ENCODE measurements at places on chromosomes 7 and 10.

- DNase-seq: peak; percentile 4
These were observed 139.1 kb downstream of the TFPI2 start for GRCh38 chr7:93751421-93751820.

DNA sequence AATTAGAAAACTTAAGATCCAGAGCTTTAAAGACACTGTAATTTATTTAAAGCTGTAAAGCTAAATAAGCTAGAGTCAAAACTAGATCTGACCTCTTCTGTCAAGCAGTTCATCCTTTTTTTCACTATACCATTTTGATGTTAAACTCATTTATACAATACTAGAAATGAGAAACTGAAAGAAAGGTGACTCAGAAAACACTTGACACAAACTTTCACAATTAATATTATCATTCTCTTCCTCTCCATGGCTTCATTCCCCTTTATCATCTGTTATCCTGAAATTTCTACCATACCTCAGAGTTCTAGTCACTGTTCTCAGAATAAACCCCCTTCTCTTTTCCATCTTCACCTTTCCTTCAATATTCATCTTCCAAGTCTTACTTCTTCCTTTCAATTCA, 1.3 kb downstream of the FIGNL1 start:
- no peak for DNase-seq

- DNase-seq: no peak
These were observed 495.1 kb downstream of the RPS24 start for GRCh38 chr10:78528749-78529204.

DNA sequence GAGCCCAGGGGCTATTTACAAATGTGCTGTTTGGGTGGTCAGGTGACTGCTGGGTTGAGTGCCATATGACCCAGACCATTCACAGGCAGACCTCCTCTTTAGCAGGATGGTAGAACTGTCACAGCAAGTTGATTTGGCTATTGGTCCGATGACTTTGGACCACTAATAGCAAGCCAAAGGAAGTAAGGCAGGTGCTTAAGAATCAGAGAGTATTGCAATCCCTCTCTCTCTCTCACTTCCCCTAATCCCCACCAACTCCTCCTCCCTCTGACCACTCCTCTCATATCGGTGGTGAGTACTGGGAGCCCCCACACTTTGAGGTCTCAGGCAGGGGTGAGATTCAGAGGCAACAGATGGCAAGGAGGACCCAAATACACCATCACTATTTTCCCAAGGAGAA, 165.3 kb downstream of the TRIL start:
- no peak for DNase-seq

DNA sequence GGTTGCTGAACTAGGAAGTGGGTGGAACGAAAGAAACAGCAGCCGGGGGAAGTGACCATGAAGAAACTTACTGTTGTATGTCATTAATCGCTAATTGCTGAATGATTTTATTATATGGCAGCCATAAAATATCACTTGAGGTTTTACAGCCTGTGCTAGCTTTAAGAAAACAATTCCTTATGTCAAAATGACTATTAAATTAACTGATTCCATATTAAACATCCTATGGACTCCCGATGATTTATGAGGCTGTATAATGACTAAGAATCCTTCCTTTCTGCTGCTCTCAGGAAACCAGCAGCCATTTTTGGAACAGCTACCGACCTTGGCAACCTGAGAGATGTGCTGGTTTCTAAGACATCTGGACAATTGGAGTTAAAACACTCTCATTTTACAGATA, 421.9 kb downstream of the SORCS3 start:
- no peak for DNase-seq

DNA sequence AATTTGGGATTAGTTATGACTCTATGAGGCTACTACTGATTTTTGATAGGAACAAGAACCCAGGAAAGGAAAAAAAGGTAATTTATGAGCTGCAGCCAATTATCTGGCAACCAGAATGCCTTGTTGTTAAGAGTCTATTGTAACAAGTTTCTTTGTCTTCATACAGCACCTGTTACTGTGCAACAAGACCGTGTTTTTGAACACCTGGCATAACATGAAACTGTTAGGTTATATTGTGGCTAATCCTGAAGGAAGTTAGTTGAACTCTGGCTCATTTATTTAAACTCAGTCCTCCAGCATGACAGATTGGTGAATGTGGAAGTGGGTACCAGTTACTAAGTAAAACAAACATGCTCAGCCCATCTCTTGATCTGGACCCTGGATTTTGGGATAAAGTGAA, 33.0 kb downstream of the RALA start:
- no peak for DNase-seq

- DNase-seq: peak; percentile 7
These were observed 15.1 kb downstream of the FBXL13 start for GRCh38 chr7:103059471-103059870.

DNA sequence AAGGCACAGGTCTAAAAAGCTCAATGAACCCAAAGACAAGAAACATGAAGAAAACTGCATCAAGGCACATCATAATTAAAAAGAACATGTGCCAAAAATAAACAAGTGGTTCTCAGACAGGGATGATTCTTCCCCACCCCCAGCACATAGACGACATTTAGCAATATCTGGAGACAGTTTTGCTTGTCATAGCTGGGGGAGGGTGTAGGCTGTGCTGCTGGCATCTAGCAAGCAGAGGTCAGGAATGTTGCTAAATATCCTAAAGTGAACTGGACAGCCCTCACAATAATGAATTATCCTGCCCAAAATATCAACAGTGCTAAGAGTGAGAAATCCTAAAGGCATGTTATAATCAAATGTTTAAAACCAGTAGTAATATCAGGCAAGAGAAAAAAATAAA, 122.6 kb downstream of the MICU1 start:
- peak; percentile 68 for DNase-seq

DNA sequence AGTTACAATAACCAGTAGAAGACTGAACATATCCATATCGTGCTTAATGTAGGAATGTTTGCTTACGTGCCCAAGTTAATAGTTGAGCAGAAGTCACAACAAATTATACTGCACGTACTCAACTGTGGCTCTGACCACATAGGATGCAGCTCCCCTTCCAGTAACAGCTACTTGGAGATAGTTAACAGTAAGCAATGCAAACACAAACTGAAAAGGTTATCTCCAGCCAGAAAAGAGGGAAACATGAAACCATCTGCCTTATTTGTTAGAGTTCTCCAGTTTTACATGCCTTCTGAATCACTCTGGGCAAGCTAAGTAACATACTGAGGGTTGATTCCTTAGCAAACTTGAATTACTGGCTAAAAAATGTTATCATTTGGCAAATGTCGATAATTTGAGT, 9.8 kb downstream of the DHX32 start:
- peak; percentile 46 for DNase-seq

GRCh38 chr10:113716109-113716910, 35.2 kb upstream of the PLEKHS1 start:
- no peak for DNase-seq

- DNase-seq: no peak
These were observed 64.0 kb upstream of the FERD3L start for GRCh38 chr7:19209166-19209696.

GRCh38 chr10:8312781-8313180, 258.3 kb downstream of the GATA3 start:
- DNase-seq: no peak

DNA sequence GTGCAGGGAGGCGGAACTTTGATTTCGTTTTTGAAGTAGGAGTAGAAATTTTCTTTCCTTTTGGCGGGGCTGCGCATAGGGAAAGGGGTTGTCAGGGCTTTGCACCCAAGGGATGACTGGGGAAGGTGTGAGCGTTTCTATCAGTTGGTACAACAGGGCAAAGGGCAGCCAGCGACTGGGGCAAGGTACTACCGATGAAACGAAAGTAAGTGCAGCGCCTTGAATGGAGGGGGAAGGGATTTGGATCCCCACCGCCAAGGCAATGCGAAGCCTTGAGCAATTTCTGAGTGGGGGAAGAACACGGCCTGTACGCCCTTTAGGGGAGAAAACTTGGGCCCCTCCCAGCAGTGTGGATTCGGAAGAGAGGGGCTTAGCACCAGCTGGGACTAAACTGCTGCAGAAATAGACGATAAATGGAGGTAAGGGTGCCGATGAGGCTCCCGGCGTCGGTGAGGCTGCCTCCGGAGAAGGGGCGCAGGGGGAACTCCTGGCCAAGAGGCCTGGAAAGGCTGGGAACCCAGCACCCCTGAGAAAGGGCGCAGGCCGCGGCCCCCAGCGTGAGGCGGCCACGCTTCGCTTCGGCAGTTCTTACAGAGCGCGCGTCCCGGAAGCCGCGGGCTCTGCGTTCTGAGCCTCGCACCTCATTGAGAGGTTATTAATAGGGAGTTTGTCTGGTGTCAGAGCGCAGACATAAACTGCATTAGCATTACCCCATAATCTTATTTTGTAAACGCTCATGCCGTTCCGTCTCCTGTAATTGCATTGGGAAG, 10.0 kb upstream of the TLX1 start:
- DNase-seq: no peak

DNA sequence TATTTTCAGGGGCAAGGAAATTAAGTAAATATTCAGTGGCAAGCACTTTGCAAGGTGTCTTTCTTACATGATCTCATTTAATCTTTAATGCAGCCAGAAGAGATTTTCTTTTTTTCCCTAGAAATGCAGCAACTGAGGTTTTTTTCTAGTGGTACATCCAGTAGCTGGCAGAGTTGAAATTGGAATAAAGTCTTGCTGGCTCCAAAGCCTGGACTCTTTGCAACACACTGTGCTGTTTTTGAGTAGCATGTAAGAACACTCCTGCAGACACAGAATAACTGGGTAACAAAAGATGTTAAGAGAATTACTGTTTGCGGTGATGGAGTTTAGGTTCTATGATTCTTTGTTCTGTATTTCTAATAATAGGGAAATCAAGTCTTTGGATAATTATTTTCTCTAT, 123.6 kb downstream of the PON1 start:
- DNase-seq: no peak

GRCh38 chr7:45643630-45644029, 69.5 kb downstream of the ADCY1 start:
- DNase-seq: no peak

- peak; percentile 37 for DNase-seq
These were observed 219.6 kb downstream of the PHF14 start for GRCh38 chr7:11193131-11193867.
